ENCODE measurements at places on chromosomes 7 and 10.

DNA sequence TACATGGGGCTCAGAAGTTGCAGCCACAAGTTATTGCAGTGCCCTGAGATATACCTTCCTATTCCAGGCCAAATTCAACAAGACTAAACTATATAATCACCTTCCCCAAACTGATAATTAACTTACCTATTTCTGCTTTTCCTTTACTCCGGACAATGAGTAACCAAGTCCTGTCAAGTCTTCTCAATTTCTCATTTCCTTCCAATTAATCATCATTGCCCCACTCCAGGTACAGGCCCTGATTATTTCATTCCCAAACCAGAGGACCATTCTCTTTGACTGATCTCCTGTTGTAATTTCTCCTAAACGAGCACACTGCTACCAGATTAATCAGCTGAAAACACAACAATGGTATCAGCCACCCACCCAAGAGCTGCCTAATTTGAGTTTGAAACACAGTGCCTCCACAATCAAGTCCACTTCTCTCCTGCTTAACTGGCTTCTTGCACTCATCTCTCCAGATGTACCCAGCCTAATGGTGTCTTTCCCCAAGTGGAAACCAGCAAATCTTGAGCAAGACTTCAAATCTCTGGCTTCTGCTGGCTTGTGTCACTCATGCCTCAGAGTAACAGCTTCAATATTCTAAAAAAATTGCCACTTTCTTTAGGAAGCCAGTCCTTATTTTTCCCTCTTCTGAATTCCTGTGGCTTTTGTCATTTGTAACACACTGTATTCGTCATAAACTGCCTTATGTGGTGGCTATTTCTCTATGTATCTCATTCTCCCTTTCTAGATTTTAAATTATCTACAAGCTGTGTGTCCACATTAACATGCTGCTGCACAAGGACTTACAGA, 89.1 kb downstream of the CDK6 start:
- no peak for DNase-seq

- no peak for DNase-seq
These were observed 87.4 kb downstream of the LRRC4 start for GRCh38 chr7:127943541-127944521.

DNA sequence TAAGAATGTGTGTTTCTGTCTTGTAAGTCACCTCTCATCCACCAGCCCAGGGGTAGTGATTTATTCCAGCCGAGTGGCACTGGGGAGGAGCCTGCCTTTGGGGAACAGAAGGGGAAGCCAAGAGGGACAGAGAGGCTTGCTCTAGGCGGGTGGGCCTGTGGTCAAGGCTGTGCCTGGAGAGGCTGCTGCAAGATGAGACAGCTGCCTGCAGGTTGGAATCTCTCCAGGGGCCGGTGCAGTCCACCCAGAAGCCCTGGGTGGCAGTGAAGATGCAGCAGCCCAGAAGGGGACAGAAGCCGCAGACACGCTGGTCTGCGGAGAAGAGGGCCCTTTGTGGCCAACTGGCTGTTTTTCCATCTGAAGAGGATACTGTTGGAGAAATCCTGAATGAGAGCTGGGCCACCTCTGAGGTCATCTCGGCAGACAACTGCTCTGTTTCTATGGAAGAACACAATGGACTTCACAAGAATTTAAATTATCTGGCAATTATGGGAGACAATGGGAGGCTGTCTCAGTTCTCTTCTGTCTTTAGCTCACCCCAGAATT, 175.7 kb downstream of the GFRA1 start:
- DNase-seq = no peak

DNA sequence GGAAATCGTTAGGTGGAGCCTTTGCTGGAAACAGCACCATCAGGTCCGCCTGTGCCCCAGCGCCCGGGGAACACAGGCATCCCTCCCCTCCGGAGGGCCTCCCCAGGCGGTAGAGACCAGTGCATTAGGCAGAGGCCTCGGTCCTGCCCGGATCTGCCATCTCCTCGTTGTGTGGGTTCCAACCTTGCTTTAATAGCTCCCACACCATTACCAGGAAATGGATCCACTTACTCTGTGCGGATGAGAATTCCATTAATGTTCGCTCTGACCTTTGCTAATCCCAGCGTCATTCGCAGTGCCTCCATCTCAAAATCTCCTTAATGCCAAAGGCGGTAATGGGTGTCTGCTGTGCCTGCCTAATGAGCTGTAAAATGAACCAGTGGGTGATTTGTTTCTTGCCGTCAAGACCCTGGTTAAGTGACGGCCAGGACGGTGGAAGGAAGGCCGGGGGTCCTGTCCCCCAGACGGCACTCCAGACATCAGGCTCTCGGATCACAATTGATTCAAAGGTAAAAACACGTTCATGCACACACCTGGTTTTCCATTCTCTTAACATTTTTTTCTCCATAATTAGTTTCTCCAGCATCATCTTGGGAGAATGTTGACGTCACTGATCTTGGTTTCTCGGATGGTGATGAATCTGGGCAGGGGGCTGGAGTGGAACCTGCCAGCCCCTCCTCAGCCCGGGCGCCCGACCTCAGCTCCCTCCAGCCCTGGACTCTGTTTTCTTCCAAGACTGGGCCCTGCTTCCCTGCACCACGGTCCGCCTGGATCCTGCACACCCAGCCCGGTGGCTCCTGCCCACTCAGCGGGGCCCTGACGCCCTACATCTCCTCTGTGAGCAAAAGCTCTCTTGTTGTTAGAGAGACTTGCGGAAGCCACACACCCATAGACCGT, 22.8 kb upstream of the FAM20C start:
- peak; percentile 67 for DNase-seq

DNA sequence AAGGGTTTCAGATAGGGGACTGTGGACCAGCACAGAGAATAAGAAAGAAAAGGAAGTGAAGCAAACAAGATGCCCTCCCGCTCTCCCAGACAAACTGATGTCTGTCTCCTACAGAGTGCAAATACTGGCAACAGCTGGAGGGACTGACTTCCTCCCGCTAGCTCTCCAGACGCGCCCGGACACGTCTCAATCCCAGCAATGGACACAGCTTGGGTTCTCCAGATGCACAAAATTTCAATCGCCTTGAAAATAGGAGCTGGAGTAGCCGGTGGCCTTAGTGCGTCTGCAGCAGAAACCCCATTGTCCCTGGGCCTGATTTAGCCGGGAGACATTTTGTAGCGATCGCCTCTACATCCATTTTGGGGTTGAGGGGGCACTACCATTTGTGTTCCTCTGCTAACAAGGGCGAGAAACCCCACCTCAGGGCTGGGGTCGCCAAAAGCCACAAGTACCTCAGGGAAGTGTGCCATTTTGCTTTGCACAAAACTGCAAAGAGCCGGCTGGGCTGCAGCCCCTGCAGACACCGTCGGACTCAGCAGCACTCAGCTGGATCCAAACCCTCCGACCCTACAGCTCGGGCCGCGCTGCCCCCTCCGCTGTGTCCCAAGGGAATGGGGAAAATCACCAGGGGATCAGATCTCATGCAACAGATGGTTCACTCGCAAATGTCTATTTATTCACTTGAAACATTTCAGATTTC, 5.9 kb downstream of the CPA2 start:
- DNase-seq = no peak

DNA sequence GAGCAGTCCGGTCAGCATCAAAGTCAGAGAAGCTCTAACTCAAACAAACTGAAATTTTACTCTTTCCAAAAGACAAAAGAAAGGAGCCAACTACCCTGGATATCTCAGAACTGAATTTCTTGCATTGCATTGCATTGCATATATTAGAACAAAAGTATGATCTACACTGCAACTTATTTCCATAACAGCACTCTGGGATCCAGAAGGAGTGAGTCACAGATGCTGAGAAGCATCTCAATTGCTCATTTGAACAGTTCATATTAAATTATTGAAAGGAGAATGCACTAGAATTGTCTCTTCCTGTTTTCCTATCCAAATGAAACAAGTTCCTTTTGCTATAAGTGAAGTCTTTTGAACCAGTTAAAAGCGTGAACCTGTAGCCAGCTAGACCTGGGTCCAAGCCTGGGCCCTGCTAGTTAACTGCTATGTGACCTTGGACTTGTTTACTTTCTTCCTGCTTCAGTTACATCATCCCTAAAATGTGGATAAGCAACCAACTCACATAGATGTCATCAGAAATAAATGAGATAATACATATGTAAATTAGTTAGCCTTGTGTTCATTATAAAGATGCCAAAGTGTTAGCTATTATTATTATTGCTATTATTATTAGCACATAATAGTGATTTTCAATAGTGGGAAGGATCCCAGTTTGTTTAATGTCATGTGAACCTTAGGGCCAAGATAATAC, 184.1 kb downstream of the CREB5 start:
- DNase-seq = no peak

DNA sequence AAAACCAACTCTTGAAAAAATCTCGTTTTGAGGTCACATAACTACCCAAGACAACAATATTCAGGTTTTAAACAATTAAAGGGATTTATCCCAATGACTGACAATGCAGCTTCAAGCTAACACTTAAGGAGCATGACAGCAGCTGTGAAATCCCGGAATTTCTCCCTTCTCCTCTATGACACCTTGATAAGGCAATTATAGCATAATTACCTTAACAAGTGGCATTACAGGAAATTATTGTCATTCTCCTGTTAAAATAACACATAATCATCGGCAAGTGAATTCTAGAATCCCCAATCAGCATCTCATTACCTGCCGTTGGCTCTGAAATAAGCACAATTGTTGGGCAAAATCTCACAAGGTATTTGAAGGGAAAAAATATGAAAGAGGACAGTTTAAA, 417.0 kb upstream of the PFKP start:
- DNase-seq = no peak

DNA sequence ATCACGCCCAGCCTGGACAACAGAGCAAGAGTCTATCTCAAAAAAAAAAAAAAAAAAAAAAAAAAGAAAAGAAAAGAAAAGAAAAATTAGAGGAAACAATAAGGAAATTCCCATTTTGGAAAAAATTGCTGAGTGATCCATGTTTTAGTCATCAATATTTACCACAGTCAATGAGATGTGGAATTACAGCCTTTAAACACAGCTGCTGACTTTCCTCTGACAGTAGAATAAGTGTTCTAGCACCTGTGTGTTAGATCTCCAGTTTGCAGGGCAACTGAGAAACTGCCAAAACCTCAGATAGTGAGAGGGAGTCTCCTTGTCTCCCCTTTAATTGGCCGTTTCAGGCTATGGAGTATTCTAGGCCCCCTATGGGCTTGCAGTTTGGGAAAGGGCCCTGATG, 520.1 kb downstream of the KCNMA1 start:
- no peak for DNase-seq

DNA sequence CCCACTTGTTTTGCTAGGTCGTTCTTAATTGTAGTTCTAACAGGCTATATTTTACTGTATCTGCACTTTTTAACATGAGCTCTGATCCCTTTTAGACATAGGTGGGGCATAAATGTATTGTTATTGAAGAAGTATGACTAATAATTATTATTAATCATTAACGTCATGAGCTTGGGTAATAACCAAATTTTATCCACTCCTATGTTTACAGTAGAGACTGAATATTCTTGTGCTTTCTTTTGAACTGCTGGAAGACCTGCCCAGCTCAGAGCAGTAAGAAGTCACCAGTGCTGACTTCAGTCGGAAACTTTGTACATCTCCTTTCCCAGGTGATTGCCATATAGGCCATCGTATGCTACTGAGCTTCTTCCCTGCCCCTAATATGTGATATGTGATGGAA, 18.7 kb downstream of the PKD2L1 start:
- no peak for DNase-seq

DNA sequence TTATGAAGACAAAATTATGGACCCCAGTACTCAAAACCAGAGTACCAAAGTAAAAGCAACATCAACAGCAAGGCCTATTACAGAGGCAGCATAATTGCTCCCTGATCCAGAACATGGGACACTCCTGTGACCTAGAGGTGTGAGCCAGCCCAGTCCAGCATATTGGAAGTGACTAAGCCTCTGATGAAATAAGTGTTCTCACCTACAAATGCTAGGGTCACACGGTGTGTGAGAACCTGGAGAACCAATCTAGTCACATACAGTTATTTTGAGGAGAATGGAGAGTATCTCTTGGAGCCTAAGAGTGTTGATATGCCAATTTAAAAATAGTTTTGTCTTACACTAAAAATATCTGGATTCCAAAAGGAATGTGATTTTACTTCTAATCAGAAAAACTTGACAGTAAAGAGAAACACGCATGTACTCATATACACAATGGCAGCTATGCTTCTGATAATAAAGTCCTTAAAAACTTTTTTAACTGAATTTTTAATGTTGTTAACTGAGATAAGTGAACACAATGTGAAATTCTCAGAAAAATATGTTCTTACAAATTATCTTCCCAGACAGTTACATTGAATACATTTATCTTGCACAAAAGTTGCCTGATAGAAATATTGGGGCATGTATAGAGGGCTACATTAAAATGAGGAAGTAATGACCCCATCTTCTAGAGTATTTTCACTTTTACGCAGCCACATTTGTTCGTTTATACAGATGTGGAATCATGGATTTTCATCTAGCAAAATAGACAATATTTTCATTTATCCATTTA, 56.8 kb upstream of the CD36 start:
- no peak for DNase-seq

GRCh38 chr7:1557771-1558170, 1.8 kb upstream of the TMEM184A start:
- no peak for DNase-seq

DNA sequence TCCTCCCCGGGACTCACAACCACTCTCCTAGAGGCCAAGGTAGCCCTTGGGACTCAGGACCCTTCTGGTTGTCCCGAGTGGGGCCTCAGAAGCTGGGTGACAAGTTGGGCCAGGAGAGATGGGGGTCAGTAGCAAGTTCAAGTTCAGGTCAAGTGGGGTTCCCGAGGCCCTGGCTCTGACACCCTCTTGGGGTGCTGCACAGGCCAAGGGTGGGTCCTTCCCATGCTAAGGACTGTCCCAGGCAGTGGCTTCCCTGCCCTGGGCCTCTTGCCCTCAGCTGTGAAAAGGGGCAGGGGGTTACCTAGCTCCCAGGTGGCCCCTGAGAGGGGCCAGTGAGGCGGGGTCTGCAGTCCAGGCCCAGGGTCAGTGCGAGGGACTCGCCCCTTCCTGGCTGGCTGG, 115.4 kb upstream of the TNRC18 start:
- DNase-seq = no peak

GRCh38 chr7:143882020-143882603, 19.9 kb downstream of the TCAF1 start:
- DNase-seq = peak; percentile 82

All from posterior vena cava (tissue), 2 donors.